Activated T-helper 17 cell treated with anti-CD3 and anti-CD28 coated beads, Interleukin-2, amount 50 U/mL, for 72 hours (primary cell): ENCODE measurements at places on chromosomes 11 and 22. TPM values are rescaled to one million over a fixed set of nuclear protein-coding genes. Genes with fewer than 3 reads are reported as not detected.
A peak's percentile ranks its signal among the peaks of the same experiment; 100 is the strongest.

GRCh38 chr11:82906931-82907330 is 5.4 kb downstream of the DDIAS start:
- no peak for ATAC-seq

- ATAC-seq: no peak
Measured at GRCh38 chr22:47019012-47019790, 256.8 kb downstream of the TBC1D22A start.

- peak; percentile 15 for ATAC-seq
Measured at GRCh38 chr11:77126861-77127234, 1.2 kb upstream of the MYO7A start.

GRCh38 chr22:45587638-45588505 is 83.8 kb upstream of the ATXN10 start:
- ATAC-seq: no peak

DNA sequence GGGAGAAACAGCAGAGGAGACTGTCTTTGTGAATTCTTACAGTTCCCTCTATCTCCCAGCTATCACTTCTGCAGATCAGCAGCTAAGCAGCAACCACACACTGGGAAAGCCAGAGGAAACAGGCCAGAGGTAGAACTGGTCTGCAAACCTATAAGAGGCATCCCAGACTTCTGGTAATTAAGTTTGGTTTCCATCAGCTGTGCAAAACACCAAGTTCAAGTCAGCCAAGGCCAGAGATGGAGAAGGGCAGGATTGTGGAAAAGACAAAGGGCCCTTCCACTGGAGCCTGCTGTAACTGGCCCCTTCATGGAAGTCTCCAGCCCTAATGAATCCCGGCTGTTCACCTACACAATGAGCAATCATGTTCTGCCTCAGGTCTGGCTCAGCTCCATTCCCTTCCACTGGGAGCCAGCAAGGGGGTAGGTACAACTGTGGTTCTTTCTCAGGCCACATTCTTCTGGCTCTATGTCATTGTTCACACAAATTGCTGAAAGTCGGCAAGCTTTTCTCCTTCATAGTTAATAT is 4.6 kb upstream of the PAMR1 start:
- ATAC-seq: no peak

DNA sequence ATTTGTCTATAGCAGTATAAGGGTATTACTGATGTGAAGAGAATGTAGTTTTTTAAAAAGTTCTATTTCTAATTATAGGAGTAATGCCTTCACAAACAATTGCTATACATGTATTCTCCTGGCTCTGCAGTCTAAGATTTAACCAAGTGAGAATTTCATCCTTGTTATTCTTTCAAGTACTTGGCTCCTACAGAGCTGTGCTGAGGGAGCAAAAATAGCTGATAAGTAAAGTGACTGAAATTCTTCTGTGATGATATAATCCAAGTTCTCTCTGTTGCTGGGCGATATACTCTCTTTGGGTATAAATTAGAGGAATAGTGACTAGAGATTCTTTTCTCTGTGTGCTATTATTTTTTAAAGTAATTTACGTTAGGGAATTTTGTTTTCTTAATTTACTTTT is 68.0 kb downstream of the PGR start:
- ATAC-seq: no peak

- peak; percentile 66 for ATAC-seq
Measured at GRCh38 chr11:72813740-72814285, 398 bp upstream of the ATG16L2 start.

- no peak for ATAC-seq
Measured at GRCh38 chr11:97717922-97718321, 1302.8 kb upstream of the CNTN5 start.

GRCh38 chr11:84714316-84714780 is 912.8 kb downstream of the DLG2 start:
- no peak for ATAC-seq

DNA sequence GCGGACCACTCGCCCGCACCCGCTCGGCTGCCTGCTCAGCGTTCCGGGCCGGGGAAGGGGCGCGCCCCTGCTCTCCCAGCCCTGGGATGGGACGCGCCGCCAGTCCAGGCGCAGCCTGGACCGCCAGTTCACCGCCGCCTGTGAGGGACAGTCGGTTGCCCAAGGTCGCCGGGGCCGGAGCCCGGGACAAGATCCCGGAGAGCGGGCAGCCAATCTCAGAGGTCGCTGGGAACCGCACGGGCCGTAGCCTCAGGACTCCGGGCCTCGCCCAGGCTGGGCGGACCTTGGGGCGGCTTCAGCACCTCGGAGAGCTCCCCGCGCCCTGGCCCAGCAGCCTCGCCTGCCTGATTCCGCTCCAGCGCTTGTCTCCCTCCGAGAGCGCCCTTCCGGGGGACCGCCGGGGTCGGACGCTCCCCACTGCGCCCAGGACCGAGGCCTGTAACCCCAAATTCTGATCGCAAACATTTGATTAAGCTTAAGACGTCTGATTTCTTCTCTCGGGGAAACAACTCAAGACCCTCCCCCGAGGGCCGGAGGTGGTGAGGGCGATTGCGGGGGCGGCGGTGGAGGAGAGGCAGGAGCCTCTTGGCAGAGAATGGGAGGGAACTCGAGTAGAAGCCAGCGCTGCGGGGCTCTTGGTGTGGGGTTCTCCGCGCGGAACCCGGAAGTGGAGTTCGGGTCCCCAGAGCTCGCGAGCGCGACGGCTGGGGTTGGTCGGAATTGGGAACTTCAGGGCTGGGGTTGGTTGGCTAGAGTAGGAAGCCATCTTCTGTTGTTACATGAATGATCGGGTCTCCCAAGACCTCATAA is 1.1 kb upstream of the CHRM4 start:
- peak; percentile 86 for ATAC-seq

GRCh38 chr11:131932584-131933325 is 562.3 kb downstream of the NTM start:
- no peak for ATAC-seq

DNA sequence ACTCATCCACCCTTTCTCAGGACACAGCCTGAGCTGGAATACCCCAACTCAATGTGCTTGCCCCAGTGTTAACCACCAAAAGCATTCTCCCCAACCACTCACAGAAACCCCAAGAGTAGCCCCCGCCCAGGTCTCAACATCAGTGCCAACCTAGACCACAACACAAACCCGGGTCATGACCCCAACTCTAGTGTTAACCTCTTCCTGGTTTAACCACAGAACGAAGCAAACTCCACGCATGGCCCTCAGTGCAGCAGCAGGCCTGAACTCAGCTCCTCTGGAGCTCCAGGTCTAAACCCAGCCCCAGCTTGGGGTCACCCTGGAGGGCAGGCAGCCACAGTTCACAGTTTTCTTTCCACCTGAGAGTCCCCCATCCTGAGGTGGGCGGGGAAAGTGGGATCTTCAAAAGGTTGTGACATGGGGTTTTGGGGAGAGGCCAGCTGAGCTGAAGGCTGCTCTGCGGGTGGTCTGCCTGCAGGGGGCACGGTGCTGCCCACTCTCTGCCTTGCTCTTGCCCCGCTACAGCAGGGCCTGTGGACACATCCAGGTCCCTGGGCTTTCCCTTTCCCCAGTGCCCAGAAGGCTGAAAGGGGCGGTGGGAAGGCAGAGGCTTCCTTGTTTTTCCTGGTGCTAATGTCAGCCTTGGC is 37.9 kb downstream of the NECTIN1 start:
- ATAC-seq: peak; percentile 70

- no peak for ATAC-seq
Measured at GRCh38 chr11:2931771-2932738, 2.8 kb upstream of the PHLDA2 start.

GRCh38 chr11:35267504-35267903 is 128.5 kb downstream of the CD44 start:
- ATAC-seq: no peak

GRCh38 chr11:111851636-111852035 is 19.7 kb downstream of the ALG9 start:
- no peak for ATAC-seq

GRCh38 chr11:14537134-14537599 is 17.0 kb upstream of the PSMA1 start:
- peak; percentile 96 for ATAC-seq

- ATAC-seq: no peak
Measured at GRCh38 chr11:29027436-29027835, 919.2 kb downstream of the METTL15 start.

DNA sequence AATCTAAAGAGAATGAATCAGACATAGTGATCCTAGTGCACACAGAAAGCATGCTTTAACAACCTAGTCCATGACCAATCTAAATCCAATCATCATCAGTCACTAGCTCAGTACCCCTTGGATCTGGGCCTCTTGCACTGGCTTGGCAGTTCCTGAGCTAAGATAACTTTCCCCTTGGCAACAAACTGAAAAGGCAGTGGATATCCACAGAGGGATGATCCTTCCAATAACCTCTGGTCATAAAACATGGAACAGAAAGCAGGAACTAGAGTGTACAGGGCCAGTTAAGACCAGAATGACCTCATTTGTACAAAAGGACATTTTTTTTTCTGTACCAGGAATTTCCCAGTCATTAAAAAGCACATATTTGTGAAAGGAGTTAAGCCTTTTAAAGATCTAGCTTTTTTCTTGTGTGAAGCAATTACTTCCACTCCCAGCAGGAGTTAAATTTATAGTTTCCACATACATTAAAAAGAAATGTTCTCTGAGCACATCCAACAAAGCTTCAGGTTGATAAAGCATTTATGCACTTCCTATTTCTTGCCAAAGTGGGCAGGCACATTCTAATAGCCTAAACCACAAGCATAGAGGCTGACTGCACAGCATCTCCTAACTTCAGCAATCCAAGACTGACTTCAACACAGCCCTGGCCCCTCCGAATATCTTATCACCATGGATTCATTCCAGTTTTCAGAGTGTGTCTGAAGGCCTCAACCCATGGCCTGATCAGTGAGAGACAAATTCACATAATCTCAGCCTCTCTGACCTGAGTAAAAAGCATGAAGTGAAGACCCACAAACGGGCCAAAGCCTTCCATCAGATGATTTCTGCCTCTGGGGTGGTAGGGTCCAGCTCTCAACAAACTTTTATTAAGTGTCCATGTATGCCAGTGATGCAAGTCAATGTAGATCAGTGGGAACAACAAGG is 29.9 kb downstream of the GUCY1A2 start:
- ATAC-seq: no peak

GRCh38 chr11:8008212-8008611 is 21.1 kb downstream of the EIF3F start:
- no peak for ATAC-seq

GRCh38 chr22:30169002-30169401 is 77.6 kb downstream of the LIF start:
- peak; percentile 30 for ATAC-seq

DNA sequence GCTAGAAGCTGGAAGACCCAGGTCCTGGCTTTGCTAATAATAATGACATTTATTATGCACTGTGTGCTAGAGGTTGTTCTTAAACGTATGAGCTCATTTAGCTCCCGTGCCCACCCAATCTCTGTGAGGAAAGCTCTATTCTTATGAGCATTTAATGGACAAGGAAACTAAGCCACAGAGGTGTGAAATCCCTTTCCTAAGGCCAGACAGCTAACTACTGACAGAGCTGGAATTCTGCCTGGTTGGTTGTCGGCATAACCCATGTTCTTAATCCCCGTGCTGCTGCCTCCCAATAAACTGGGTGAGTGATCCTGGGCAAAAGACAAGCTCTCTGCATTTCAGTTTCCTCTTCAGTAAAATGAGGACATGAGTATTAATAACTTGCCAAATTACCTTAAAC is 49.4 kb downstream of the SNX19 start:
- ATAC-seq: no peak

DNA sequence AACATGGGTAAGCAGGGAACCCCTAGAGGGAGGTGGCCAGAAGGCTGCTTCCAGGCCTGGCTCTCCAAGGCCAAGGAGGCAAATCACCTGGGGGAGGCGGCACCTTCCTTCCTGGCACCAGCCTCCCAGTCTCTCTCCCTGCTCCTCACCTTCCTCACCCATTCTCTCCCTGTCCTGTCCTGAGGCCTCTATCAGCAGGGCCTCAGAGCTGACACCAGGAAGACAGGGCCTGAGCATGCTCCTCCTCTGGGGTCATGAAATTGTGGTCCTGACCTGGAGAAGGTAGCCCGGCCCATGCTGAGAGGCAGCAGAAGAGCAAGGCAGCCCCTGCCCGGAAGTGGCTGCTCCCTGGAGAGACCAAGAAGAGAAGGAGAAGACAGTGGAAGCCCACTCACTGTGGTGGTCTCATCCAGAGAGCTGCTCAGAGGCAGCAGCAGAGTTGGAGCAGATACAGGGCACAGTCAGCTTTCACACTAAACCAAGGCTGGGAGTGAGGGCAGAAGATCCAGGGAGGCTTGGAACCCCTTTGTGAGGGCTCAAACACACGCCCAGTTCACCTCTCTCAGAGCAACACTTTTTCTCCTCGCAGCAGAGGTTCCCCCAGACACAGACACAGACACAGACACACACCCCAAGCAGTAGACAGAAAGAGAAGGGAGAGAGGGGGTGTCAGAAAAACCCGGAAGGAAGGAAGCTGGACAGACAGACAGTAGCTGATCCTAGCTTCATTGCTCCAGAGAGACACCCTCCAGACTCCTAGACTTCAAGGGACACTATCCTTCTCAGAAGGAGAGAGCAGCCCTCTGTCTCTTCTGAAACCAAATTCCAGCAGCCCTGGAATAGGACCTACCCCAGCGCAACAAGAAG is 1.8 kb downstream of the BCL9L start:
- no peak for ATAC-seq

GRCh38 chr11:119446871-119447663 is 24.1 kb upstream of the THY1 start:
- no peak for ATAC-seq

The KCNQ1 gene
- total RNA-seq: 7.0 TPM

The MUC6 gene
- total RNA-seq: not detected

The EED gene
- total RNA-seq: 89.2 TPM

The UBQLN3 gene
- total RNA-seq: not detected

The CNTF gene
- total RNA-seq: 5.5 TPM

The SMIM38 gene
- 0.26 TPM for total RNA-seq

The CATSPERZ gene
- not detected for total RNA-seq

The DBX1 gene
- not detected for total RNA-seq

The OTUB1 gene
- 84.2 TPM for total RNA-seq

The PRR14L gene
- total RNA-seq: 62.8 TPM

The POLD4 gene
- 32.4 TPM for total RNA-seq

The YAP1 gene
- 0.98 TPM for total RNA-seq

The CARD16 gene
- total RNA-seq: 8.8 TPM

The OR56B4 gene
- total RNA-seq: not detected

The GAL3ST3 gene
- not detected for total RNA-seq

The RPS6KA4 gene
- 33.3 TPM for total RNA-seq

The PGA5 gene
- total RNA-seq: not detected

The TEX54 gene
- 0.82 TPM for total RNA-seq
